Activated CD4-positive, alpha-beta memory T cell treated with anti-CD3 and anti-CD28 coated beads, Interleukin-2, amount 10 ng/mL, durations not matched to agents 7 days and 5 days (primary cell): ENCODE measurements at places on chromosomes 7 and 10. TPM values are rescaled to one million over a fixed set of nuclear protein-coding genes. Genes with fewer than 3 reads are reported as not detected.
A peak's percentile ranks its signal among the peaks of the same experiment; 100 is the strongest.

DNA sequence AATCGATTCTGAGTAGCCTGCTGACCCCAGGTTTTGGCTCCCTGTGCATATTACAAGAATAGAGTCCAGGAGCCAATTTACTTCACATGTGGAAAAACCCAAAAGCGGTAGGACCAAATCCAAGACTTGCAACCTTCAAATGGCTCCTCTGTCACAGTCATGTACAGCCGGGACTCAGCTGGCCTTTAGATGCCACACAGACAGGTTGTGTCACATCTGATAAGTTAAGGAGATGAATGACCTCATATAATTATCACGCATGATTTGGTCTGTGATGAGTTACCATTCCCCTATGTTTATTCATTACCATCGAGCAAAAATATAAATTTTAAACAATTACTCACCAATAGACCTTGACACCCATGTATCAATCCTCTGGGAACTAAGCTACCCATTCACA, 14.2 kb downstream of the CACNA2D1 start:
- no peak for DNase-seq

DNA sequence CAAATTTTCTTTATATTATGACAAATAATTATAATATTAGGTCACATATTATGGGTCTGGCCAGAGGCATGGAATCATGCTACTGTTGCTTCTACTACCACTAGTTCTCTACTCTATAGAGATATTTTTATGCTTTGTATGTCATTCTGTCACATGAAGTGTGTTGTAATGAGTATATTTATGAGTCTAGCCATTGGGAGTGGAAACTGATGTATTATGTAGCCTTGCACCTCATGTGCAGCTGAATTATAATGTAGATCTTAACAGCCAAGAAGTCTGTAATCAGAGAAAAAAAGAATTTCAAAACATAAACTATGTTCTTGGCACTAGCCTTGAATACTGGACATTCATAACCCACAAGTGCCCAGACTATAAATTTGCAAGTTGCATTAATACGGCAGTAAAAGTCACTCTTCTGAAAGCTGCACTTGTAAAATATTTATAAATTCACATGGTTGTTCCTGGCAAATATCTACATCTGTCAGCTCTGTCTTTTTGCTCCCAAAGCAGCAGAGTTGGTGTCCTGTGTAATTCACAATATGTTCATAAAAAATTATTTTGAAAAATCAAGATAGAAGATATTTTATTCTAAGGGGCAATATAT, 48.6 kb upstream of the SKAP2 start:
- DNase-seq, result no peak

- peak; percentile 37 for DNase-seq
Observed at GRCh38 chr7:150992833-150993302, 2.1 kb downstream of the NOS3 start.

DNA sequence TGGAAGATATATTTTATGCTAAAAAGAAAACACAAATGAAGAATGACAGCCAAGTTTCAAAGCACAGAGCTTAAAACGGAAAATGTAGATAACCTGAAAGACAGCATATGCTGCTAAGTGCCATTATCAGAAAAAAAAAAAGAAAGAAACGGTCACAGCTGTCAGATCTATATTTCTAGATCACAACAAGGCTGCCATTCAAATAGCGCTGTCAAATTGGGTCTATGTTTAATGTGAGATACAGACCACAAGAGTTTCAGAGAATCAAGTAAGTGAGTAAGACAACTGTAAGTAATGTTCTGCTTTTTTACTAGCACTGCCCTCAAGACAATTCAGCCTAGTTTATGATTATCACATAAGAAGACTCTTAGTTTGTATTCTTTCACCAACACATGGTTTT, 66.1 kb upstream of the RNF148 start:
- DNase-seq, result no peak

GRCh38 chr10:63128443-63128842, 4.7 kb upstream of the NRBF2 start:
- DNase-seq, result no peak

DNA sequence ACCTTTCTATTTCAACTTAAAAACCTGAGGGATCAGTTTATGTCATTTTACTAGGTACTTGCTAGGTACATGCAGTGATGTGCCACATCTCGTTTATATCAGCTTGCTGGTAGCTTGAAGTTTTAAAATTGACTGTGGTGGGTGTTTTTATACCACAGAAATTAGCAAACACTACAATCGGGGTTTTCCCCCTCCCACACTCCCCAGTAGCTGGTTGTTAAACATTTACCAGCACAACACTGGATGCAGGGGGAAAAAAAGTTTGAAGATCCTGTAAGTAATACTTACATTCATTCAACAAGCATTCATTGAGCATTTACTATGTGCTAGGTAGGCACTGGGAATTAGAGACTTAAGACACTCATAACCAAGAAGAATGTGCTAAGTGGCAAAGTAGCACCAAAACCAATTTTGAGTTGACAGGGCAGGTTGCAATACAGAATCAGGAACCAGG, 32.6 kb downstream of the USP6NL start:
- no peak for DNase-seq

GRCh38 chr7:103765901-103766300, 223.6 kb downstream of the RELN start:
- DNase-seq, result no peak

- no peak for DNase-seq
Observed at GRCh38 chr7:82179311-82179710, 264.3 kb downstream of the CACNA2D1 start.

DNA sequence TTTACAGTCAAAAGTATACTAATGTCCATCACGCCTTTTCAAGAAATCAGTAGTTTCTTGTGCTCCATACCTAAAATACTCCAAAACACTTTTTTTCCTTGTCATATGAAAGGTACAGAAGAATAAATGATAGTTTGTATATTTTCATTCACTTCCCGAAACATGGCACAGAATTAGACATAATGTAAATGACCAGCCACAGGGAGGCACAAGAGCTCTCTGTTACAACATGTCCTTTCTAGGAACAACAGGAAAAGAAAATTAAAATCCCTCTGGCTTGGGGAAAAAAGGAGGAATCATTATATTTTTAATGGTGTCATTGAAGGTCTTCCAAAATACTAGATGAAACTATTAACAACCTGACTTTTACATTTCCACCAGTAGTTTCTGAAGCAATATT, 331.2 kb downstream of the ACTR3B start:
- no peak for DNase-seq

DNA sequence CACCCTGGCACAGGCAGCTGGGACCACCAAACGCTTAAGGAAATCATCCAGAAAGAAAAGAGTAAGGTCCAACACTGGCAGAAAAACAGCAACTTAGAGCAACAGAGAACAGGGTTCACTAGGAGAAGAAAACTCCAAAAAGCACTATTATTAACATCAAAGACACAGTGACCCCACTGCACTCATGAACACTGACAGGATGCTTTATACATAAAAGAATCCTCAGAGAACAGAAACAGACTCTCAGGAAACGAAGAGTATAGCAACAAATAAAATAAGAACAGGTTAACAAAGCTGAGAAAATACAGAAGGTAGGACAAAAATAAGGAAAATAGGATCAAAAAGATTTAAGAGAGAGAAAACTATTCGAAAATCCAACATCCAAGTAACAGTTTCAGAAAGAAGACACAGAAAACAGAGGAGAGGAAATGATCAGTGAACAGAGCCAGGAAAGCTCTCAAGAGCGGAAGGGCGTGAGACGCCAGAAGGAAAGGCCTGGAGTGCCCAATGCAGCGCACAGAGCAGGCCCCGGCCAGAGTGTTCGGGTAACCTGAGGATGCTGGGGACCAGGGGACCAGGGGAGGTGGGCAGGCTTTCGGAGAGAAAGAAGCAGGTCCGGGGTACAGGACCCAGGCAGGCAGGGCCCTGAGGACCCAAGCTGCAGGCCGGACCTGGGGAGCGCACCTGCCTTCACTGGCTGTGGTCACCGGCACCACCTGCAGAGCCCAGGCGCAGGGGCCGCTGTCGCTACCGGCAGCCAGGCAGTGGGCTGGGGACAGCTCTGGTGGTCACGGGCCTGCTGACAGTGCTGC, 258.2 kb downstream of the MAD1L1 start:
- no peak for DNase-seq

DNA sequence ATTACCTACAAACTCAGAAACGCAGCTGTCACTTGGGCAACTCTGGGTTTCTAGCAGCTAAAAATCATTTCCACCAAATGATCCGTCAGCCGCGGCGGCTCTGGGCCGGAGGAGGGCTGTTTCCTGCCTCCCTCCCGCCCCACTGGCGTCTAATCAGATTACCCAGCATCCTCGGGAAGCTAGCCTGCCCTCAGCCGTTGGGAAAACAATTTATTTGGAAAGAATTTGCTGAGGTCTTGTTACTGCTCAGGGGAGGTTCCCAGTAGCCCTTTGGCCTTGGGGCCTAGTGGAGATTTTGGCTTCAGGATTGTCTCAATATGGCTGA, 65.0 kb upstream of the ADGRA1 start:
- DNase-seq, result no peak

DNA sequence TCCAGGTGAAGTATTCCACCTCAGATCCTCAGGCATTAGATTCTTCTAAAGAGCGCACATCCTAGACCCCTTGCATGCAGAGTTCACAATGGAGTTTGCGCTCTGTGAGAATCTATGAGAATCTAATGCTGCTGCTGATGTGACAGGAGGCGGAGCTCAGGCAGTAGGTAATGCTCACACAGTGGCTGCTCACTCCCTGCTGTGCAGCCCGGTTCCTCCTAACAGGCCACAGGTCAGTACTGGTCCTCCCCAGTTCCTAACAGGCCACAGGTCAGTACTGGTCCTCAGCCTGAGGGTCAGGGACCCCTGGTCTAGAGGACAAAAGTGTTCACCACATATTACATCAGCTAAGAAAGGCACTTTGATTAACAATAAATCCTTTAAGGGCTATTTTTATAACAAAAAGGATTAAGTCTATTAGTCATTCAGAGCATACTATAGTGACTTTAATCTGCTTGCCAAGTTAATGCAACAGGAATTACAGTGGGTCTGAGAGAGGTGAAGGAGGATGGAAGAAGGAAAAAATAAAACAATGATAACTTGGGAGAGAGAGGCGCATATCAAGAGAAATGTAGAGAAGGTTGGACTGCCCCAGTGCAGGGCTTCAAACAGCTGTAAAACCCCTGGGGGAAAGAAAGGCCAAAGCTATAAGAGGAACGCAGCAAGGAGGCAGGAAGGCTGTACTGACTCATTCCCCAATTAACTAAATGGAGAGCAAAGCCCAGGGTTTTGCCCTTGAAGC, 49.2 kb downstream of the CUL2 start:
- no peak for DNase-seq

DNA sequence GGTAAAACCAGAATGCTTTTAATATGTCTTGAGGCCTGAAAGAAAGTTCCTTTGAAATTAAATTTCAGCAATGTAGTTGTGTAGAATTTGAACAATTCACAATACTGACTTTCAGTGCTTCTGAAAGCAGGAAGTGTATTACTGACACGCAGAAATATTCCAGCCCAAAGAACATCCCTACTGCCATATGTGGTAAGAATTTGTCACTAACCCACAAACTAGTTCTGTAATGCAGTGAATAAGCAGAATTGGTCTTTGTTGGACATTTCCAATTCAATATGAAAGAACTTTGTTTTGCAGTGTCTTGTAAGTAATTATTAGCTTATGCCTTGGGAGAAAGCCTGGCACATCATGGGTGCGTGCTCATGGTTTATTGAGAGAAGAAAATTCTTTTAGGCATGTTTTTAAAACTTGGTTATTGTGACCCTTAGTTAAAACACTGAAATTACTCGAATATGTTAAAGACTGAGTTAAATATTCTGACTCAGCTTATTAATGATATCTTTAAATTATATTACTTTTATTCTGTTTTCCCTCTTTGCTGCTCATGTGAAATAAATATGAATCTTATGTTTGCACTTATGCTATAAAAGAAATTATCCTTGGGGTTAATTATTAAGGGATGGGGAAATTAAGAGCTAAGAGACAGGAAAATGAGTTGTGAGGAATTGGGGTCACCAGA, 33.4 kb downstream of the PTPN12 start:
- DNase-seq, result no peak

GRCh38 chr7:27678617-27679260, 16.1 kb upstream of the HIBADH start:
- no peak for DNase-seq

- no peak for DNase-seq
Observed at GRCh38 chr10:113517165-113517900, 35.5 kb upstream of the HABP2 start.

The MMD2 gene
- total RNA-seq, result not detected

The PPIF gene
- total RNA-seq, result 88.4 TPM

The OR6V1 gene
- total RNA-seq, result not detected

The STEAP2 gene
- total RNA-seq, result not detected

The PCDH15 gene
- total RNA-seq, result not detected

The CHST12 gene
- 64.6 TPM for total RNA-seq

The TMEM26 gene
- total RNA-seq, result not detected

The ACTL6B gene
- not detected for total RNA-seq

The GIMAP8 gene
- 26.4 TPM for total RNA-seq

The PIP4K2A gene
- total RNA-seq, result 126 TPM
